ENCODE measurements at places on chromosomes 3 and 15. TPM values are rescaled to one million over a fixed set of nuclear protein-coding genes. Genes with fewer than 3 reads are reported as not detected.

The NAALADL2 gene
- polyA plus RNA-seq = 19.4 TPM

The CCRL2 gene
- polyA plus RNA-seq = 4.3 TPM

DNA sequence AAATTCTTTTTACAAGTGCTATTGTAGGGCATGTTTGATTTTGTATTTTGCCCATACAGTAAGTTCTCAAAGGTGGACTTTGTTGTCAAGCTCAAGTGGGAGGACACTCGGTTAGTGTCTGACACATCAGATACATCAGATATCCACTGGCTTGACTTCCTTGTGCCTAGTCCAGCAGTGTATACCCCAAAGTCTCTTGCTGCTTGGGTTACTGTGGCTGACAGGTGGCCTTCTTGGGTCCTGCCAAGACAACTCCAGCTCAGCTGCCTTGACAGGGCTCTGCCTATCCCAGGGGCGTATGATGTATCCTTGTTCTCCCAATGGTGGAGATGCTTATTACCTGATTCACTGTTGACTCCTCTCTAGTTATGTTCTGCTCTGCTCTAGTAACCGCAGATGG lies 214.9 kb downstream of the CBLB start:
- DNase-seq = no peak

GRCh38 chr15:100256101-100256969 lies 85.4 kb downstream of the ADAMTS17 start:
- DNase-seq = no peak

DNA sequence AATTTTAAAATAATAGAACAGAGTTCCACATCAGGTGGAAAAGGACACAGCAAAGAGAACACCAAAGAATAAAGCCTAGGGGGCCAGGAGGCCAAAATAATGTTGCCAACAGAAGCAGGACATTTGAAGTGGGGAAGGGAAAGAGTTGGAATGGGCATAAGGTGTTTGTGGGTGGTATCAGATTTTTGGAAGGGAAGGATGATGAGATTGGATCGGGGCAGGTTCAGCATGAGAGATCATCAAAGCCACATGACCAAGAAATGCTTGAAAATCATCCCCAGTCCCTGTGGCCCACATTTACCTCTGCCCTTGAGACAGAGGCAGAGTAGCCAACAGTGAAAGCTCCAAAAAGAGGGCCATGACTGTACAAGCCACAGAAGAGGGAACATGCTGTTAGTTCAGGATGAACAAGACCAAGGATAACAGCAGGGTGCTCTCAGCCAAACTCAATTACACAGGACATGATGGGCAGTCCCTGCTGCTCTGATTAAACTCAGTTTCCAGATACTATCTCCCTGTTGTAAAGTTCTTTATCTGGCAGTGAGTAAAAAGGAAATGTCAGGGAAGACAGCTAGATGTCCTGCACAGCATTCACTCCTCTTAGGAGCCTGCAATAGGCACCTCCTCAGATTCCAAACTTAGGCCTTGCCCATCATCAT lies 32.5 kb downstream of the RAB27A start:
- DNase-seq = no peak

The MUC20 gene
- polyA plus RNA-seq = 12.3 TPM

GRCh38 chr3:43080726-43081568 lies 24.9 kb downstream of the POMGNT2 start:
- no peak for DNase-seq

Measured in left lung (tissue), 14 donors.